Fibroblast of the aortic adventitia (primary cell): ENCODE measurements at places on chromosomes 13 and 19. TPM values are rescaled to one million over a fixed set of nuclear protein-coding genes. Genes with fewer than 3 reads are reported as not detected.

The RNASEH2B gene
- 40.2 and 43.1 TPM in 2 replicates for total RNA-seq

The UBE2L5 gene
- under 0.01 TPM in 1 of 2 replicates, not detected in the other for total RNA-seq

The DOCK6 gene
- total RNA-seq, result 13.6 and 19.7 TPM in 2 replicates

The TINCR gene
- total RNA-seq, result 0.08 TPM in 1 of 2 replicates, not detected in the other

The CD177 gene
- 0.27 and 0.33 TPM in 2 replicates for total RNA-seq

The ATP8B3 gene
- 0.16 and 3.3 TPM in 2 replicates for total RNA-seq

The LGI4 gene
- 0.09 and 3.7 TPM in 2 replicates for total RNA-seq

The UTP14C gene
- total RNA-seq, result 13.3 and 14.7 TPM in 2 replicates

The LGALS14 gene
- total RNA-seq, result not detected in 2 replicates

The KIR2DL1 gene
- total RNA-seq, result not detected in 2 replicates

The ANGPTL4 gene
- total RNA-seq, result 4.4 and 22.8 TPM in 2 replicates

The SYT5 gene
- total RNA-seq, result 0.45 TPM in 1 of 2 replicates, not detected in the other

The MIR17HG gene
- 4.7 and 8.8 TPM in 2 replicates for total RNA-seq

The SIGLEC10 gene
- total RNA-seq, result not detected in 2 replicates

The ZNF578 gene
- total RNA-seq, result 2.6 and 3.5 TPM in 2 replicates

The DHX34 gene
- total RNA-seq, result 8.1 and 11.6 TPM in 2 replicates

The CYP4F8 gene
- total RNA-seq, result not detected in 2 replicates

The MYO1F gene
- total RNA-seq, result 0.09 and 0.41 TPM in 2 replicates

The ACP7 gene
- 0.45 TPM in 1 of 2 replicates, not detected in the other for total RNA-seq

The MRPL57 gene
- total RNA-seq, result 4.5 and 14.6 TPM in 2 replicates

The POLR1D gene
- 52.0 and 88.1 TPM in 2 replicates for total RNA-seq

The TMEM221 gene
- not detected in 2 replicates for total RNA-seq

The FAM83E gene
- total RNA-seq, result 0.18 TPM in 1 of 2 replicates, not detected in the other

The SGCG gene
- total RNA-seq, result 2.1 and 15.4 TPM in 2 replicates
